Neural crest cell (in vitro differentiated cells): ENCODE measurements at places on chromosomes 1 and 21. TPM values are rescaled to one million over a fixed set of nuclear protein-coding genes. Genes with fewer than 3 reads are reported as not detected.

- DNase-seq, result no peak
- no peak overlapping the region for H3K27ac ChIP-seq
- no peaks in the 10 kb centered on the region for H3K27me3 ChIP-seq
- peaks cover 7% of the 10 kb centered on the region for H3K4me1 ChIP-seq
- H3K36me3 ChIP-seq, result peaks cover 4% of the 10 kb centered on the region
These were observed 156.4 kb downstream of the URB2 start for GRCh38 chr1:229782469-229782868.

DNA sequence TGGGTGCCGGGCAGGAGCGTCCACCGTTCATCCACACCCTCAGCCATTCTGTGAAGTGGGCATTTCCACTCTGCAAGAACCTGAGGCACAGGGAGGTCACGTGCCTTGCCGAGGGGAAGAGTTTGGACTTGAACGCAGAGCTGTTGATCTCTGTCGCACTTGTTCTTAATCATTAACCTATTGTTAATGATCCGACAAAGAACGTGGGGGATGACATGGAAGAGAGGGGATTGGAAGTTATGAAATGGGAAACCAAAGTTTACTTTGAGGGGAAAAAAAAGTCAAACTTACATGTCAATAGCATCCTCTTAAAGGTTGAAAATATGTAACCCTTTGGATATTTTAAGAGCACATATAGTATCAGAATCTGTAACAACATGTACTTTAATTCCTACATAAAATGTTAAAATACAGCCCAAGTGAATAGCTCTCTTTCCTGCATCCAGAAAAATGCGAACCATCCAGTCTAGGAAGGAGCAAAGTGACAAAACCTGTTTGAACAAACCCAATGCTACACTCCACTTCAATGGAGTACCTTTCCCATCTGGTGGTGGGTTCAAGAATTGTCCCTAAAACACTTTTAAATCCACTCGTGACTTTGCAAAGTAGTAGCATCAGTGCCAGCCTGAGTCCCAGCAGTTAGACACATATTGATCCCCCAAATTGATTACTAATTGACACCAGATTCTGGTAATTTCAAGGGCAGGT lies 75.5 kb downstream of the SETD4 start:
- no peak overlapping the region for H3K27ac ChIP-seq
- DNase-seq, result no peak
- H3K4me3 ChIP-seq, result no peak overlapping the region
- no peaks in the 10 kb centered on the region for H3K36me3 ChIP-seq
- H3K4me1 ChIP-seq, result no peaks in the 10 kb centered on the region
- H3K27me3 ChIP-seq, result peaks cover 8% of the 10 kb centered on the region

DNA sequence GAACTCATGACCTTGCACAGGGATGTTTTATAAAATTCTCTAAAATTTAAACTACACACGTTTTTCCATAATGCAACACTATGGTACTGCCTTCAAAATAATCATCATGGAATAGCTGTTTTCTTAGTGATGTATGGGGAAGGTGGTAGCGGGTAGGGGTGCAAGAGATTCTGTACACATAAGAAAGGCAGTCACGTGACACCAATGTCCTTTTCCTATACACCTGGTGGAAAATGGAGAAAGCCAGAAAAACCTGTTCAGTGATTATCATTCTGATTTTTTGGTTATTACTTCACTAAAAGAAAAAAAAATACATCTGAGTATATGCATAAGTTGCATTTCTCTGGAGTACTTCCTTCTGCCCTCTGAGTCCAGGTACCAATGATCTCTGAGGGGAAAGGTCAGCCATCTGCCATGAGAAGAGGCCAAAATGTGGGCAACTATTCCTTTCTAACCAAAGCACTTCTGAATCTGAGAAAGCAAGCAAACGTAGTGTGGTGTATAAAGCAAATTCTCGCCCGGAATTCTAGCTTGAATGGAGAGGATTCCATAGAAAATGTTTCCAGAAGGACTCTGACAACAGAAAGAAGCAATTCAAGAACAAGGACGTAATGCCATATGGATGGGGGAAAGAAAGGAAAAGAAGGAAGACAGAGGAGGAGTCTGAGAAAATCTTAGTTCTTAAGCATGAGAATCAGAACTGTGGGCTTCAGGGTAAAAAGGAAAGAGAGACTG lies 137.3 kb downstream of the RERE start:
- no peak overlapping the region for H3K27ac ChIP-seq
- H3K27me3 ChIP-seq, result no peaks in the 10 kb centered on the region
- H3K4me3 ChIP-seq, result no peak overlapping the region
- H3K4me1 ChIP-seq, result peaks cover 32% of the 10 kb centered on the region
- no peaks in the 10 kb centered on the region for H3K36me3 ChIP-seq

Gene LRRC8C
- total RNA-seq, result 4.5 and 4.6 TPM in 2 replicates

Gene BGLAP
- 2.5 and 3.0 TPM in 2 replicates for total RNA-seq

Gene ZC3H11A
- 101 and 108 TPM in 2 replicates for total RNA-seq
